ENCODE measurements at places on chromosomes 4 and X.
A peak's percentile ranks its signal among the peaks of the same experiment; 100 is the strongest.

GRCh38 chr4:154807042-154807630, 26.1 kb downstream of the RBM46 start:
- no peak overlapping the region for H3K27ac ChIP-seq
- no peak overlapping the region for H3K4me3 ChIP-seq
- no peaks in the 10 kb centered on the region for H3K27me3 ChIP-seq
- H3K36me3 ChIP-seq: no peaks in the 10 kb centered on the region
- DNase-seq: no peak
- H3K4me1 ChIP-seq: peaks cover 2% of the 10 kb centered on the region

GRCh38 chr4:38765382-38765781, 17.4 kb downstream of the TLR10 start:
- peaks cover 26% of the 10 kb centered on the region for H3K36me3 ChIP-seq
- no peak for DNase-seq
- no peak overlapping the region for H3K4me3 ChIP-seq
- H3K27ac ChIP-seq: peak overlapping the region; percentile 86
- peaks cover 48% of the 10 kb centered on the region for H3K4me1 ChIP-seq

GRCh38 chr4:145732001-145732815, 52.3 kb downstream of the C4orf51 start:
- H3K27ac ChIP-seq: no peak overlapping the region
- peaks cover 6% of the 10 kb centered on the region for H3K27me3 ChIP-seq
- no peaks in the 10 kb centered on the region for H3K36me3 ChIP-seq
- peak overlapping the region; percentile 88 for H3K4me3 ChIP-seq

DNA sequence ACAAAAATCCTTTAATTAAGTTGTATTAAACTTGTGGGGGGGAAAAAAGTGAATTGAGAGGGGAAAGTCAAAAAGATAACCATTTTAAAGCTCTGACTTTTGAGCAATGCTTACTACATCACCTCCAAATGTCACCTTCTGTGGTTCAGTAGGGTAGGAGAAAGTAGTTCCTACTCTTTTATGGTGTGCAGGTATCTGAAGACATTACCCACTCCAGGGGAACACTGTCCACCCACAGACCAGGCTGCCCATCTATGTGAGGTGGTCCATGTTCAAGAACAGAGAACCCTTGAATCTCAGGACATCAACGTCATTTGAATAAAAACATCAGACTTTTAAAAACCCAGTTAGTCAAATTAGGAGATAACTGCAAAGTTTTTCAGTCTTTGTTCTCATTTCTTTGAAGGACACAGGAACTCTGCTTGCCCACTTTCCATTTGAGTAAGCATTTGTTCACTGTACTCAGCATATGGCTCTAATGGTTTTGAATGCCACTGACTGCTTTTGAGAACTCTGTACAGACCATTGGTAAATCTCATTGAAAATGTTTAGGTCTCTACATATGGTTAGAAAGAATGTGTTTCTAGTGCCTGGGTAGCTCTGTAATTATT, 18.4 kb downstream of the NMU start:
- H3K27me3 ChIP-seq: no peaks in the 10 kb centered on the region
- H3K27ac ChIP-seq: no peak overlapping the region
- H3K4me1 ChIP-seq: peaks cover 4% of the 10 kb centered on the region
- H3K4me3 ChIP-seq: no peak overlapping the region
- DNase-seq: no peak

GRCh38 chr4:119237201-119237600, 24.7 kb downstream of the USP53 start:
- H3K4me3 ChIP-seq: no peak overlapping the region
- H3K27me3 ChIP-seq: no peaks in the 10 kb centered on the region
- peaks cover 16% of the 10 kb centered on the region for H3K36me3 ChIP-seq
- peaks cover 10% of the 10 kb centered on the region for H3K4me1 ChIP-seq
- no peak for DNase-seq
- H3K27ac ChIP-seq: no peak overlapping the region

DNA sequence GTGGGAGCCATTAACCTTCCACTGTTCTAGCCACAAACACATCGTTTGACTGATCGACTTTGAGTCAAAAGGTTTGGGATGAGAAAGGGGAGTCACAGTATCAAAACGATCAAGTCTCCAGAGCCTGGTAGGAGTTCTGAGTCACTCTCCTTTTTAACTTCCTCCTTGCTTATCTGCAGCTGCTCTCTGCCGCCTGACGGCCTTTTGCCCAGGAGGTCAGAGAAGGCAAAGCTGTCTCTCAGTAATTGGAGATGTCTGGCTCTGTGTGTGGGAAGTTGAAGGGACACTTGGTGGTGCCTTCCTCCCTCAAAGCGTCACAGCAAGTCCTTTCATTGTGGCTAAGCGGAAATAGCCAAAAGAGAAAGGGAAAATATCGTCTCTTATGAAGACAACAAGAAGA, 63.1 kb downstream of the ANOS1 start:
- H3K4me1 ChIP-seq: no peaks in the 10 kb centered on the region
- no peak for DNase-seq
- H3K27ac ChIP-seq: no peak overlapping the region
- no peak overlapping the region for H3K4me3 ChIP-seq
- H3K36me3 ChIP-seq: no peaks in the 10 kb centered on the region

- H3K4me1 ChIP-seq: peaks cover 31% of the 10 kb centered on the region
- peak overlapping the region; percentile 43 for H3K27ac ChIP-seq
- peaks cover 32% of the 10 kb centered on the region for H3K36me3 ChIP-seq
- DNase-seq: no peak
- no peaks in the 10 kb centered on the region for H3K27me3 ChIP-seq
- peak overlapping the region; percentile 74 for H3K4me3 ChIP-seq
These were observed 913 bp upstream of the PRDM8 start for GRCh38 chr4:80196259-80196921.

DNA sequence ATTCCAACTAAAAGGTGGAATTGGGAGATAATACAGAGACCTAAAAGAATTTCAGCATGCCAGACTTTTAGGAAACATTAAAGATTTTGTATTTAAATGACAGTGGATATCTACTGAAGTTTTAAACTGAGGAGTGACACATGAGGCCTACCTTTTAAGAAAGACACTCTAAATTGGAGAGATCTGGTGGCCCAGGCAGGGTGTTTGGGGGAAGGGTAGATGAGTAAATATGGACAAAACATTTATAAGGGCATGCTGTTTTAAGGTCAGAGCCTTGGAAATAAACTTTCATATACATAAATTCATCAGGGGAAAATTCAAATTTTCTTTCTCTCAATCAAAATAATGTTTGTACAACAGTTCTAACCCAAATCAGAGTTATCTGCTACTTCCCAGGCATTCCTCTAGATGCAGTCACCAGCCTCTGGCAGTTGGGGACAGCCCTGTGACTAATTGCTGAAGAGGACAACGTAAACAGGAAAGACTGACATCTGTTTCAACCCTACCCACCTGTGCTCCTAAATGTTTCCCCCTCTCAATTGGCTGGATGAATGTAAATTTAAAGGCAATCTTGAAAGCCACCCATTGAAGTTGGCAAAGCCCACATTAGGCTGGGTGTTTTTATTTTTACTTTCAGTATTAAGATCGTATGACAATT, 1646.9 kb upstream of the ADGRL3 start:
- no peaks in the 10 kb centered on the region for H3K27me3 ChIP-seq
- DNase-seq: no peak
- no peaks in the 10 kb centered on the region for H3K36me3 ChIP-seq
- no peak overlapping the region for H3K4me3 ChIP-seq

GRCh38 chr4:139700568-139700967, 34.9 kb downstream of the MGST2 start:
- H3K4me3 ChIP-seq: no peak overlapping the region
- no peaks in the 10 kb centered on the region for H3K27me3 ChIP-seq
- no peak overlapping the region for H3K27ac ChIP-seq

DNA sequence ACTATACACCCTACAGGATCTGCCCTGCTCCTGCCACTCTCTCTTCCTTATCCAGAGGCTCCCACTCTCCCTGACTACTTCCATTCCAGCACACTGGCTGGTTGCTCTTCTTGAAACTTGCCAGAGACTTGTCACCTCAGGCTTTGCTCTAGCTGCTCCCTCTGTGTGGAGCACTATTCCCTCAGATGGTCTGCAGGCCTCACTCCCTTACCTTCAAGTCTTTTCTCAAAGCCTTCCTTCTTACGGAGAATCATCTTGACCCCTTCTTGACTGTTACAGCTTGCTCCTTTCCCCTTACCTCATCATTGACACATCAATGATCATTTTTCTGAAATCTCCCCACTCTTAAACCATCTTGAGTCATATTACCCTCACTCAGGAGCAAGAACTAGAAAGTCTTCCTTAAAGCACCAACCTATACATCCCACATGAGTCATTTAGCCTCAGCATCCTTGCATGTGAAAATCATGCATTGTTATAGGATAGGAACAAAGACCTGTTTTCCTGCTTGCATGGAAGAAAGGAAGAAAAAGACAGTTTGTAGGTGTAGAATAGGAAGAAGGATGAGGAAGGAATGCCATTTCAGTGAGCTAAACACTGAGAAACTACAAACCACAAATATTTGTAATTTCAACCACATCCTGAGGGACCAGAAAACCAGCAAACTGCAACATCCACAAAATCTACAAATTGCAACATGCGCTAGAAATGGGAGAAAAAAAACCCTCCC, 55.7 kb downstream of the ANTXR2 start:
- peaks cover 12% of the 10 kb centered on the region for H3K36me3 ChIP-seq
- no peaks in the 10 kb centered on the region for H3K27me3 ChIP-seq
- no peaks in the 10 kb centered on the region for H3K4me1 ChIP-seq
- H3K4me3 ChIP-seq: no peak overlapping the region

DNA sequence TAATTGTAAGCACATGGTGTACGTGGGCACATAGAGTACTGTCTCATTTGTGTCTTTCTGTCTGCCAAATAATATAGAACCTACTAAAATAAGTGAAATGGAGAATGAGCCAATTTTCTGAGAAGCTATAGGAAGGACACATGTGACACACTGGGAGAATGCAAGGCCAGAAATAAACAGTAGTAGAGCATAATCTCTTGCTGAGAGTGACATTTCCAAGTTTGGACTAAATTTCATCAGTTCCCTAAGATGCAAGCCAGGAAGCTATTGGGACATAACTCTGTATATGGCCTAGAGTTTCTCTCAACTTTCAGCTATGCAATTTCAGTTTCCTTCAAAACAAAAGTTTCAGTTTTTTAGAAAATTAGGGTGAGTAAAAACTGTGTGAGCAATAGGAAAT, 638.7 kb downstream of the PCDH18 start:
- DNase-seq: no peak
- H3K4me1 ChIP-seq: no peaks in the 10 kb centered on the region
- no peaks in the 10 kb centered on the region for H3K27me3 ChIP-seq
- H3K36me3 ChIP-seq: no peaks in the 10 kb centered on the region
- H3K27ac ChIP-seq: no peak overlapping the region

- H3K27ac ChIP-seq: no peak overlapping the region
- H3K27me3 ChIP-seq: no peaks in the 10 kb centered on the region
- no peaks in the 10 kb centered on the region for H3K36me3 ChIP-seq
- no peak overlapping the region for H3K4me3 ChIP-seq
These were observed 221.8 kb upstream of the KCNIP4 start for GRCh38 chr4:22170353-22170752.

DNA sequence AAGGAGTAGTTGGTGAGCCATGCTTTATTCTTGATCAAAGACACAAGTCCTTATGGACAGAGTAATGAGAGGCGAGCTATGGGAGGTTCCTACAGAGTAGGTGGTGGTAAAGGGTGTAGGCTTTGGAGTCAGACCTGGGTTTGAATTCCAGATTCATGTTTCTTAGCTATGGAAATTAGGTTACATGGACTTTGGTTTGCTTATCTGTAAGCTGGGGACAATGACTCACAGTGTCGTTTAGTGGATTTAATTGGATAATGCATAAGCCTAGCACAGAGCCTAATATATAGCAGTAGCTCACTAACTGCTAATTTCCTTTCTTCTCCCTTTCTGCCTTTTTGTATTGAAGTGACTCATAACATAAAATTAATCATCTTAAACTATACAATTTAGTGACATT, 5.0 kb upstream of the TRPC5 start:
- no peak overlapping the region for H3K27ac ChIP-seq
- peaks cover 3% of the 10 kb centered on the region for H3K27me3 ChIP-seq
- H3K36me3 ChIP-seq: no peaks in the 10 kb centered on the region
- DNase-seq: no peak
- H3K4me1 ChIP-seq: no peaks in the 10 kb centered on the region

GRCh38 chr4:65538571-65538970, 131.7 kb downstream of the EPHA5 start:
- H3K27ac ChIP-seq: no peak overlapping the region
- no peak overlapping the region for H3K4me3 ChIP-seq
- H3K27me3 ChIP-seq: no peaks in the 10 kb centered on the region
- H3K36me3 ChIP-seq: no peaks in the 10 kb centered on the region
- no peak for DNase-seq

- no peak overlapping the region for H3K27ac ChIP-seq
- no peak for DNase-seq
- peaks cover 17% of the 10 kb centered on the region for H3K27me3 ChIP-seq
- H3K36me3 ChIP-seq: no peaks in the 10 kb centered on the region
- peaks cover 4% of the 10 kb centered on the region for H3K4me1 ChIP-seq
- no peak overlapping the region for H3K4me3 ChIP-seq
These were observed 98.2 kb downstream of the USP46 start for GRCh38 chr4:52560844-52561280.

GRCh38 chrX:148159796-148160195, 178.7 kb downstream of the FMR1NB start:
- peaks cover 4% of the 10 kb centered on the region for H3K27me3 ChIP-seq
- H3K36me3 ChIP-seq: no peaks in the 10 kb centered on the region
- H3K4me1 ChIP-seq: no peaks in the 10 kb centered on the region
- H3K4me3 ChIP-seq: no peak overlapping the region
- no peak for DNase-seq

DNA sequence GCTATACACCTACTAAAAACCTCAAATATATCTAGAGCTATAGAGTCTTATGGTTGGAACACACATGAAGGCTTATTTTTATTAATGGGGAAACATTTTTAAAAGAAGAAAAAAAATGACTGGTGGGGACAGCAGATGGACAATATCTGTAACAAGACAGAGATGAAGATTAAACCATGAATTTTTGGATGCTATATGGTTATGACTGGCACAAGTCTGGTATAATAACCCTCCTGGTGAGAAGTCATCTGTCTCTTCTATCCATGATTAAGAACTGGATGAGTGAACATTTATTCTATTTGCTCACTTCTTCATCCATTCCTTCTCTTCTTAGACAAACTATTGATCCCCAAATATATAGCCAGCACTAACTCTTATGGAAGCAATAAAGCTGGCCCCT, 104.4 kb downstream of the EFHC2 start:
- peaks cover 13% of the 10 kb centered on the region for H3K27me3 ChIP-seq
- DNase-seq: no peak
- no peak overlapping the region for H3K4me3 ChIP-seq
- no peaks in the 10 kb centered on the region for H3K36me3 ChIP-seq

DNA sequence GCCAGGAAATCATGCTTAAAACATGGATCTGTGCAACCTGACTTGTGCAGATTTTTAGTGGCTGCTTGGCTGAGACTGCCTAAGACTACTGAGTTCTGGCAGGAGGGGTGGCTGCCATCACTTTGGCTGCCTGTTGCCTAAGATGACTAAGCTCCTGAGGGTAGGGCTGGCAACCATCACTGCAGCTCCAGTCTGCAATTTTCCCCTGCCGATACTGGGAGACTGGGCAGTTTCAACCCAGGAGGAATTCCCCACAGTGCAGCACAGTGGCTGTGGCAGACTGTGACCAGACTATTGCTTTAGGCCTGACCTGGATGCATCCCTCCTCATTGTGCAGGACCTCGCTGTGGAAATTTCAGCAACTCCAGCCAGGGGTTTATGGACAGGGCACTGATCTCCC, 544.9 kb downstream of the ANKRD50 start:
- DNase-seq: no peak
- H3K36me3 ChIP-seq: no peaks in the 10 kb centered on the region
- H3K27ac ChIP-seq: no peak overlapping the region
- no peaks in the 10 kb centered on the region for H3K4me1 ChIP-seq
- H3K27me3 ChIP-seq: peaks cover 1% of the 10 kb centered on the region
- H3K4me3 ChIP-seq: no peak overlapping the region

GRCh38 chrX:134647477-134647877, 10.8 kb downstream of the PLAC1 start:
- no peak overlapping the region for H3K27ac ChIP-seq
- H3K4me3 ChIP-seq: no peak overlapping the region
- no peak for DNase-seq
- no peaks in the 10 kb centered on the region for H3K36me3 ChIP-seq
- H3K27me3 ChIP-seq: peaks cover 16% of the 10 kb centered on the region
- no peaks in the 10 kb centered on the region for H3K4me1 ChIP-seq

All from memory B cell (primary cell).